Activated naive CD4-positive, alpha-beta T cell treated with anti-CD3 and anti-CD28 coated beads, Interleukin-2, amount 10 ng/mL, durations not matched to agents 7 days and 5 days (primary cell): ENCODE measurements at places on chromosomes 6 and 20.

GRCh38 chr20:23049201-23050075 is at the start of gene THBD:
Gene THBD, minus strand, starts transcription at chr20:23049672. Its CDS starts 168 bp downstream, at chr20:23049504.
- DNase-seq, result no peak

DNA sequence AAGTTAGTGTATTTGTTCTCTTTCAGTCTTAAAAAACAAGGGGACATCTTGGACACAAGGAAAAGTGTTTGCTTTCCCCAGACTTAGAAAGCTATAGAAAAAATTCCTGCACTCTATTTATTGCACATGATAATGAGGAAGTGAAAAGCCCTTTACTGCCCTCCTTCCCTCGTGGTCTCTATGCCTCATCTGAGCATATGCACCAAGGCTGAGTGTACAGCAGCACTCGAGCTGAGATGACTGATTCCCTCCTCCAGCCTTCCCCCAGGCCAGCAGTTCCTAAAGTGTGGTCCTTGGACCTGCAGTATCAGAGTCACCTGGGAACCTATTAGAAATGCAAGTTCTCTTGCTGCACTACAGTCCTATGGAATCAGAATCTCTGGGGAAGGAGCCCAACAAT is 14.3 kb upstream of the LAMP5 start:
- no peak for DNase-seq

GRCh38 chr6:110564703-110565421 is 88.4 kb upstream of the SLC22A16 start:
- no peak for DNase-seq

DNA sequence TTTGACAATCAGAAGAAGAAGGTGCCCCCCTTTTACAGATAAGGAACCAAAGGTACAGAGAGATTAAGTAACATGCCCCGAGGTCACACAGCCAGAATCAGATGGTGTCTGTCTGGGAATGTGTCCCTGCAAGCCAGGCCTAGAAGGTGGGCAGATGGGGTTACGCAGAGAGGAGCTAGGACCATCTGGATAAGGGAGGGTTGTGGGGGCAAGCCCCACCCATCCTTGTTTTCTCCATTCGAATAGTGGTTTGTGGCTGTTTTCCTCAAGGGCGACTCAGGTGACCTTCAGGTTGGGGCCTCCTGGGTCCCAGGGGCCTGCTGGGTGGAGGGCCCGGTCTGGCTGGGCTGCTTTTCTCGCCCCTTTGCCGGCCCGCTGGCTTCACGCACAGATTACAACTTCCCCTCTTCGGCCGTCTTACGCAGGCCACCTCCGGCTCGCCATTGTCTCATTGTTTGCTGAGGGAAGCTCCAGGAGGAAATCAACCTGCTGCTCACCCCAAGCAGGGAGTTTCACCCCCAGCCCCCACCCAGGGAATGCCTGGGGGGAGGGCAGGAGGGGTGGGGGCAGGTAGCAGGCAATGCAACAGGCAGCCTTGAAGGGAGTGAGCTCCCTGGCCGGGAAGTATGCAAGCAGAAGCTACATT is 30.8 kb upstream of the CSNK2A1 start:
- DNase-seq, result no peak

DNA sequence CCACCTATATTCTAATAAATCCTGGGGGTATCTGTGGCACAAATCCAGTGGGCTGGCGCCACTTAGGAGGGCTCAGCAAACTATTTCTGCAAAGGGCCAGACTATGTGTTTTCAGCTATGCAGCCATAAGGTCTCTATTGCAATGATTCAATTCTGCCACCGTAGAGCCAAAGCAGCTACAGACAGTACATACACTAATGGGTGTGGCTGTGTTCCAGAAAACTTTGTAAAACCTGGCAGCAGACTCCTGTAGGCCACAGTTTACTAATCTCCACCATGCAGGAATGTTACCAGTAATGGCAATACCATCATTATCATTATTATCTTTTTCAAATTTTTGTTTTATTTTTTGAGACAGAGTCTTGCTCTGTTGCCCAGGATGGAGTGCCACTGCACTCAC is 65.7 kb downstream of the SULF2 start:
- no peak for DNase-seq

GRCh38 chr6:32081168-32081990 is 27.8 kb downstream of the TNXB start:
- no peak for DNase-seq

DNA sequence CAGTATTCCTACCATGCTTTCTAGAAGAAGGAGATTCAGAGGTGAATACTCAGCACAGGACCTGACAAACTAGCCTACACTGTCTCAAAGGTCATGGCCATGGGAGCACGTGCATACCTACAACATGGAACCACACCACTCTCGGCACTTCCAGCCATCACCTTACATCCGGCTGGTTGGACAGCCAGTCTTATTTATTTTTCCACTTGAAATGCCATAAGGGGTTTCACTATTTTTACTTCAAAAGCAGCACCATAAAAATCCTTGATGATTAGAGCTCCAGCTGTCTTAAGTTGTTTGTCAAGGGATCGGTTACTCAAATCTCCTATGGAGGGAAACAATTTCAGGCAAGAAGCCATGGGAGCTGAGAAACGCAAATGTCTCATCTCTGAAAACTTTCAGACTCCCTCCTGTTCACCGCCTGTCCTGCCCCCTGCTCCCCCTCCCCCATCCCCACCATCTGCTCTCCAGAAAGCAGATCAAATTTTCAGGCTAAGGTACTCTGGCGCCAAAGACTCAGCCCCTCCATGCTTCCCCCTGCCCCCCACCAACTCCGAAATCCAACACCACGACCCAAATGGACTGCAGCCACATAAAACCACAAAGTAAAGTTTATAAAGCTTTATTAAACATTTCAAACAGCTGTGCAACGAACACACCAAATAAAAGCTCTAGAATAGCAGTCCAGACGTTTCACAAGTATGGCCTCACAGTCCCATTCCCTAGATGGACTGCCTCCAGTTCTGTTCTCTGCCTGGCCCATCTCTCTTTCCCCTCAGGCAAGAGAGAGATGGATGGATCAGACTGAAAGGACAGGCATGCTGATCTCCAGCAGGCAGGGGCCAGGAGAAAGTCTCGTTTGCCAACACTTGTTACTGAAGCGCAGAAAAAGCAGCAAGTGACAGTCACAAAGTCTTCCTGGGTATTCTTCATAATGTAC is 4.0 kb upstream of the NNAT start:
- no peak for DNase-seq

DNA sequence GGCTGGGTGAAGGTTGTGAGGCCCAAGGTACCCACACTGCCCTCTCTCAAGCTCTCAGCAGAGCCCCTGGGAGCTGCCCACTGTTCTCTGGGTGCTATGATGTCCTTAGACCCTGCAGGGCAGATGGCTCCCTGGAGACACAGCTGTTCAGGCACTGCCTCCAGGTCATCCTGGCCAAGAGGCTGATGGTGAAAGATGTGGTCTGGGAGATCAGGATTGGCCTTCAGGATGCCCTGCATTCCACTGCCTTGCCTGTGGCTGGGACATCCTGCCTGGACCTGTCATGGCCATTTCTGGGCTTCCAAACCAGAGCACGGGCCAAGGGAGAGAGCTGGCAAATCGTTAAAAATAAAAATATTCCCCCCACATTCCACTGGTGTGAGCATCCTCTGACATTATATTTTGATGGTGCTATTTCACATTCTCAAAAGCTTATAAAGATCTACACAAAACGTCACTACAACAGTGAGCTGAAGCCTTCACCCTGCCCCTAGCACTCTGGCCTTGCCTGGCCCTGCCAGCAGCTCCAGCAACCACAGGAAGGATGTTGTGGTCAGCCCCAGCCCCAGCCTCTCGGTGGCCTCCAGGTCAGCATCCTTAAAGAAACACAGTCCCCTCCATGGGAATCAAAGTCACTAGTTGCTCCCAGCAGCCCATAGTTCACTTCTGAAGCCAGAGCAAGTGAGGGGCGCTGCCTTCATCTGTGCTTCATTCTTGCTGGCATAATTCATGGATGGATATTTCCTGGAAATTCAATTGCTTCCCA is 13.5 kb upstream of the KCNK16 start:
- DNase-seq, result peak; percentile 36

DNA sequence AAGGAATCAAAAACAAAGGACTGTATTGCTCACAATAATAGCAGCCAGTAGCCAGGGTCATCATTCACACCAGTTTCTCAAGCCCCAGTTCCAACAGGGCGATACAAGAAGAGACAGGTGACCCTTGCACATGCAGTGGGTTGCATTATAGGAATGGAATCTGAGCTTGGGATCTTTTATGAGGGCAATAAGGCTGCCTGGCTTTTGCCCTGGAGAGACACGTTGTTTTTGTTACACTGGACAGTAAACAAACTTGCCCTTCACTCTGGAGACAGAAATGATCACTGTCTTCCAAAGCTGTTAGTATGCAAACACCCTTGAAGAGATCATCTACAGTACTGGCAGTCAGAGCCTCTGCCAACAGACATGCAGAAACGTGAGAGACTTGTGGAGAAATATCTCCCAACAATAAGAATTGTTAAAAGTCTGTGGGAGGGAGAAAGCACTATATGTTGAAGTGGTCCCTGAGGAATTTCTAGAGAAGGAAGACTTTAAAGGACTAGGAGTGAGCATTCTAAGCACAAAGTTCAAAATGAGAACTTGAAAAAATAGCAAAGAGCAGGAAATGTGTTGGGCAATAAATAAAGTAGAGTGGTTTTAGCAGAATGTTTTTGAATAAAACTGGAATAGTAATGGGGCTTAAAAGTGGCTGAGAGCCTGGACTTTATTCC is 6.2 kb upstream of the COL12A1 start:
- no peak for DNase-seq

GRCh38 chr20:58669287-58670006 is 18.4 kb downstream of the STX16 start:
- no peak for DNase-seq

DNA sequence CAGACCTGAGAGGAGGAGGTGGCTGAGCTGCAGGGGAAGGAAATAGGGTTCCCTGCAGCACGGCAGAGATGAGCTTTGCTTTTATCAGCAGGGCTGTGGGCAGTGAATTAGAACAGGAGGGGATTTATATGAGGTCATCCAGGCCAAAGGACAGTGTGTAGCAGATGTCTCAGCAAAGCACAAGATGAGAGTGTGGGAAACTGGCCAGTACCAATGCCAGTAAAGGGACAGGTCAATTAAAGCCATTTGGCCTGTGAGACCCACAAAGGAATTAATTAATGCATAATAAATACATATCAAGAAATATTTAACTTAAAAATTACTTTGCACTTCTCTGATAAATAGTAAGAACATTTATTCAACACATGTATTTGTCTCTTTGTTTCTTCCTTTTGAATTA is at the start of gene DEFB119:
DEFB119 (minus strand) TSS at position 101 of the 400 bp plus-strand sequence. CDS start 107 bp downstream, outside the sequence.
- DNase-seq, result no peak

DNA sequence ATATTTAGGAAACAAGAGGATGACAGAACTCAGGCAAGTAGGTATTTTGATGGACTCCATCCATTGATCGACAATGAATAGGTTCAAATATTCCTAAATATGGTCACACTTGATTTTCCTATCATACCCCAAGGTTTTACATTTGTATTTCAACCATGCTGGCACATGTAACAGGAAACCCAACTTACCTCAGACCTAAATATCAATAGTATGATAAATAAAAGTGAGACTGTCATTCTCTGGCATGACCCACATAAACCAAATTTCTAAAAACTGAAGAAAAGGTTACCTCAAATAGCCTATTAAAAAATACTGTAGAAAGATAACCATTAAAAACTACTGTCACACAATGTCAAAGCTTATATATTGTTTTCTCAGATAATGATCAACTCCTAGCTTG is 97.3 kb downstream of the PRDM1 start:
- no peak for DNase-seq

GRCh38 chr6:141401168-141401567 is 731.6 kb upstream of the GJE1 start:
- no peak for DNase-seq

- no peak for DNase-seq
Observed at GRCh38 chr6:151075930-151076555, 163.7 kb upstream of the AKAP12 start.

DNA sequence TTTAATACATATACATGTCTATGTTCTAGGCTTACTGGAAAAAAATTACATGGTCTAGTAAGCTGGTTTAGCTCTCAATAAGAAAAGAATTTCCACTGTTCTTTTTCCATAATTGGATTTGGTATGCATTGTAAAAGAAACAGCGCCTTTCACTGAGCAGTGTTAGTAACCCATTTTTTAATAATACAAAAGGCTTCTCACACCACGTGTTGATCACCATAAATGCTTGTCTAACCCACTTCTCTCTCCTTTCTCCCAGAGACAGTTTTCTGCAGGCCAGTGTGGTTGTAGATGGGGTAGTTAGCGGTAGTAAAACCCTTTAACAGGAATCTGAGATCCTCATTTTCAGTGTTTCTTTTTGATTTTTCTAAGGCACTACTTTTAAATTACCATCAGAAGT is 348.7 kb upstream of the MANEA start:
- DNase-seq, result no peak

DNA sequence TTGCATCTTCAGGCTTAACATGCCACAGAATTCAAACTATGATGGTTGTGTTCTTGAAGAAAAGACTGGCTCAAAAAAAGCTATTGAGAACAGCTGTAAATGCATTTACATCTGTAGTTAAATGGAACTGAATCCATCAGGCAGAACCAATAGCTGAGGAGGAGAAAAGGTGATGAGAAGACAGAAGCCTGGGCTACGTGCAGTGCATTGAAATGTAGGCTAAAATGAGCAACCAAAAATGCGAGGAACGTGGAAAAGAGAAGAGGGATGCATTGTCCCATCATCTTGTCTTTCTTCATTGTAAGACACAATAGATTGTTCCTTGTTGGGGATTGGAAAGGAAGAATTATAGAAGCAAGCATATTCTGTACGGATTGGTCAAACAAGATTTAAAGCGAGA is 13.8 kb upstream of the HDDC2 start:
- DNase-seq, result no peak

GRCh38 chr20:41200446-41201202 is 63.3 kb downstream of the PLCG1 start:
- no peak for DNase-seq

DNA sequence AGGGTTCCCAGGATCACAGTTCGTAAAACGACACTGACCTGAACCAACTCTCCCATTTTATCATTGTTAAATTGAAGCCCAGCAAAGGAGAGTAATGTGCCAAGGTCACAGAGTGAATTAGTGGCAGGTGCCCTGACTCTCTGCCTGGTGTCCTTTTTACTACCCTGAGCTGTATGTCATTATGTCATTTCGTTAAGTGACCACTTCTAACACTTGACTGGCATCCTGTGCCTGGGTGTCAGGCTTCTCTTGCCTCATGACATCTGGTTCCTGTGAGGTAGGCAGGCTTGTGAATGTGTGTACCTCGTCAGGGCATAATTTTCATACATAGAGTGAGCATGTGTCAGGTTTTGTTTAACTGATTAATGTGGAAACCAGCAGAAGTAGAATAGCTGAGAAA is 48.6 kb downstream of the RALY start:
- no peak for DNase-seq
